ENCODE measurements at places on chromosomes 13 and 19.

DNA sequence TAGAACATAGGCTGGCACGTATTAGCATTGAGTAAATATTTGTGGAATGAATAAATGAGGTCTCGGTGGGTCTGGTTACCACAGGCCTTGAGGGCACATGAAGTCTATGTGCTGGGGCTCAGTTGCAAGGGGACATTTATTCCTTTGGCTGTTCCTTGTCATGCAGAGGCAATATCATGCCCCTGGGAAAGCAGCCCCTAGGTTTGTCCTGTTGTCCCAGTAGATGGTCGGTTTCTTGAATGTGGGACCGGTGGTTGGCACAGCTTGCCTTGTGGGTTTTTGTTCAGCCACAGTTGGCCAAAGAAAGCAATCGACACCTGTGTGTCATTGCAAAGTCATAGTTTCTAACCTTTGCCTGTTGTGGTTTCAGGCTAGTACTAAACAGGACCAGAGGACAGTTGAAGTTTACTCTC lies 24.7 kb upstream of the GPR183 start:
- DNase-seq: no peak

- no peak for DNase-seq
Observed at GRCh38 chr13:100825557-100825956, 151.0 kb upstream of the TMTC4 start.

GRCh38 chr13:112014857-112015256 lies 52.1 kb upstream of the SOX1 start:
- no peak for DNase-seq

GRCh38 chr19:44236384-44236783 lies 23.3 kb upstream of the ZNF233 start:
- DNase-seq: no peak

DNA sequence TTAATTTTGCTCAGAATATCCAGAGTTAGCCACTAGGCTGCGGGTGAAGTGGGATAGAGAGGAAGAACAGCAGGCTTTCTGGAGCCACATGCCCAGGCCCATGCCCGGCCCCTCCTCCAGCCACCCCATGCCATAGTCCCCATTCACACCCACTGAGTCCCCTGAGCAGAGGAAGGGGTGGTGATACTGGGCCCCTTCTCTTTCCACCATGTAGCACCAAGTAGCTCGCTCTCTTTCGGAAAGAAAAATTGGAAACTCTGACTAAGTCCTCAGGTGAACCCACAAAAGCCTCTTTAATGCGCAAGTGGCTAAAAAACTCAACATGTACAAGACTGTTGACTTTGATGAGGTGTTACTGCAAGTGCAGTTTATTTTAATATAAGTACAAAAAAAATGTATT lies 76.7 kb upstream of the GPR183 start:
- no peak for DNase-seq

GRCh38 chr13:40376296-40376849 lies 290.1 kb downstream of the FOXO1 start:
- DNase-seq: no peak

- no peak for DNase-seq
Observed at GRCh38 chr19:6887316-6887715, at the start of gene ADGRE1. Gene ADGRE1, plus strand, starts transcription at chr19:6887579. Its CDS starts 30 bp downstream, at chr19:6887609.

- no peak for DNase-seq
Observed at GRCh38 chr19:39200066-39200802, 3.5 kb downstream of the NCCRP1 start.
